ENCODE measurements at places on chromosomes 11 and 22.

- DNase-seq = no peak
Observed at GRCh38 chr11:94790661-94791180, 22.6 kb downstream of the AMOTL1 start.

DNA sequence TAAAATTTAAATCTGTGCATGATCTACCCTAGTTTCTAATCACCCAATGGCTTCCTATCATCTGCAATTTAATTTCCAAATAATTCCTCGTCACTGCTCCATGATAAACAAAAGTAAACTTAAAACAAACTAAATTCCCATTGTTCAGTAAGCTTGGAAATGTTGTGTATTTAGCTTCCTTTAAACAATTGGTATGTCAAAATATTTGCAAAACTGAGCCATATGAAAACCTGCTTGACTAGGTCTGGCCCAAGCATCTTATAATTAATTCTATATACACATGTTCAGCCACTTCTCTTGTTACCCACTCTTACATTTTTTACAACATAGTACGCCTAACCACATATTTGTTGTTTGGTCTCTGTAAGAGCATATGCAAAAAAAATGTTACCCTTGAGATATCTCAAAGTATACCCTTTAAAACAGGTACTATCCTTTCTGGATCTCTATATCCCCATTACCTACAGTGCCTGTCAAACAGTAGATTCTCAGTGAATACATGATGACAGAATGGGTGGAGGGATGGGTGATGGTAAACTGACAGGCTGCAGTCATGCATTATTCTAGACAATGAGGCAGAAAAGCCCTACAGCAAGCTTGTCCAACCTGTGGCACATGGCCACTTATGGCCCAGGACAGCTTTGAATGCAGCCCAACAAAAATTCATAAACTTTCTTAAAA lies 1277.9 kb upstream of the TENM4 start:
- no peak for DNase-seq

- no peak for DNase-seq
Observed at GRCh38 chr11:86663761-86664160, 8.7 kb downstream of the ME3 start.

DNA sequence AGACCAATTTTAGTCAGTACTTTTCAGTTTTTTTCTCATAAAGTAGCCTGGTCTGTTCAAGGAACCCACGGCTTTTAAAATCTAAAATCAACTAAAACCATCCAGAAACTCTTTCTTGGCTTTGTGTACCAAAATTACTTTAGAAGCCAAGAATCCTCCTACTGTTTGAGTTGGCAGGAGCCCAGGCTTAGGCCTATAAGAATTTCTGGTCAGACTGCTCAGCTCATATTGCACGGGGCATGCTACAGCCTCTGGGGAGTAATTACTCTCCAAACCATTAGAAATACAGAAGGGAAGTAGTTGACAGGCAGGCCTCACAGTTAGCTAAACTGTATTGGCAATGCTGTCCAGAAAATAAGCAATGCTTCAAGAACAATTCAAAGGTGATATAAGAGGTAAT lies 1862.9 kb upstream of the RAG2 start:
- DNase-seq = no peak

- DNase-seq = no peak
Observed at GRCh38 chr11:45322111-45322705, 36.1 kb upstream of the SYT13 start.

- DNase-seq = peak; percentile 95
Observed at GRCh38 chr11:67277231-67277961, 11.1 kb downstream of the GRK2 start.

GRCh38 chr11:120538707-120539106 lies 27.2 kb downstream of the GRIK4 start:
- no peak for DNase-seq

GRCh38 chr11:4922304-4922703 lies 1.8 kb downstream of the OR51G1 start:
- DNase-seq = no peak

GRCh38 chr11:116072133-116072532 lies 567.9 kb upstream of the CADM1 start:
- no peak for DNase-seq

DNA sequence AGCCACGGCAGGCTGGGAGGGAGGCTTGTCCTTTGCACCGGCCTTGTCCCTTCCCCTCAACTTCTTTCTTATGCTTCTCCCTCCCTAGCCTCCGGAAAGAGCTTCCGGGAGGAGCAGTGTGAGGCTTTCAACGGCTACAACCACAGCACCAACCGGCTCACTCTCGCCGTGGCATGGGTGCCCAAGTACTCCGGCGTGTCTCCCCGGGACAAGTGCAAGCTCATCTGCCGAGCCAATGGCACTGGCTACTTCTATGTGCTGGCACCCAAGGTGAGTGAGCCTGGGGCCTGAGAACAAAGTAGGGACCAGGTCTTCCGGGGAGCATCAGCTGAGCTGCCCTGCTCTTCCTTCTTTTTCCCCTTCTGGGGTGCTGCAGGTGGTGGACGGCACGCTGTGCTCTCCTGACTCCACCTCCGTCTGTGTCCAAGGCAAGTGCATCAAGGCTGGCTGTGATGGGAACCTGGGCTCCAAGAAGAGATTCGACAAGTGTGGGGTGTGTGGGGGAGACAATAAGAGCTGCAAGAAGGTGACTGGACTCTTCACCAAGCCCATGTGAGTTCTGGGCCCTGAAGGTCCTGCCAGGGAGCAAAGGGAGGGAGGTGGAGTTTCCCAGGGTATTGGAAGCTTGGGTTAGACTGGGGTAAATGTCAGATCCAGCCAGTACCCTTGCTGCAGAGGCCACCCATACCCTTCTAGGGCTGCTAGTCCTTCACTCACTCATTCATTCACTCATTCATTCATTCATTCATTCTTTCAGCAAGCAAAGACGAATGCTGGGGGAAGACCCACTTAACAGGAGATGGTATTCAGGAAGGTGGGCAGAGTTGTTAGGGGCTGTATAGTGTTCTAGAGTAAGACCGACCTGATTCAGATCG lies 22.6 kb downstream of the ADAMTS15 start:
- no peak for DNase-seq

DNA sequence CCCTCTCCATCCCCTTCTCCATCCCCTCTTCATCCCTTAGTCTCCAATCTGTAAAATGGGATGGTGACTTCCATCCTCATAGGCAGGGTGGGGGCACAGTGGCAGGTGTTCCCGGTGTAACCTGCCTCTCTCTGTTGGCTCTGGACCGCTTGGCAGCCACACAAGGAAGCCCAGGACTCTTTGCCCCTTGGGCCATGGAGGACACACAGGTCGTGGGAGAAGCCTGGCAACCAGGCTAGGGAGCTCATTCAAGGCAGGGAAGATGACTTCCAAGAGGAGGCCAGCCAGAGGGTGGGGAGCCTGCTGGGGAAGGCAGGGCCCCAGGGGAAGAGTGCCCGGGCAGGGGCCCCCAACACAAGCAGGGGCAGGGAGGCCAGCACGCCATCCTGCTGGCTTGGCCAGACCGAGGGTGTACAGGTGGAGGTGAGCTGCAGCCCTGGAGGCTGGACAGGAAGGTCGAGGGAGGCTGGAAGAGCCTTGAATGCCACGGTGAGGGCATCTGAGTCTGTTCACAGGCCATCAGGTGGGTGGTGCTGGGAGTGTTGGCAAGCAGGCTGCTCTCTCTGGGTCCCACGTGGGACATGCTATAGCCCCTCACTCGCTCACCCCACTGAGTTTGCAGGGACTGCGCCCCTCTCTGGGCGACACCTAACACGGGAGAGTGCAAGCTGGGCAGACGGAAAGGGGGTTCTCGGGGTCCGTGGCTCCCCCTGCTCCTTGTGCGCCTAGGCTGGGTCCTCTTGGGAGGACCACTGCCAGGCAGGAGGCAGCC lies 15.5 kb upstream of the CTSD start:
- DNase-seq = no peak

DNA sequence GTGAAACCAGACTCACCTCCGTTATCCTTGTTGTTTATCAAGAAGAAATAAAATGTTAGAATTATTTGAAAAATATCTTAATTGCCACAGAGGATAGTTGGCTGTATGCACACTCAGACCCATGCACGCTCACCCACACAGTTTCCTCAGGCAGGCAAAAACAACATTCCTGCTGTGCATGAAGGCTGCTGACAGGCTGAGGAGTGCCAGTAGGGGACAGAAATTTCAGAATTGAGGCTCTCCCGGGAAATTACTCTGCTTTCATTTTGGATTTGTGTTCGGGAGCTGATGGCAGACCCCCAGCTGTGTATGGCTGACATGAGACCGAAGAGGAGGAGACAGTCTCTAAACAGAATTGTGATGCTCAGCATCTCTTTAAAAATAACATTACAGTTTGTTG lies 87.5 kb downstream of the AMOTL1 start:
- no peak for DNase-seq

- DNase-seq = no peak
Observed at GRCh38 chr11:61287338-61287977, 7.7 kb downstream of the VWCE start.

GRCh38 chr11:1654388-1655167 lies 25.0 kb downstream of the KRTAP5-5 start:
- no peak for DNase-seq

- no peak for DNase-seq
Observed at GRCh38 chr11:80727315-80727714, 1286.5 kb upstream of the TENM4 start.

DNA sequence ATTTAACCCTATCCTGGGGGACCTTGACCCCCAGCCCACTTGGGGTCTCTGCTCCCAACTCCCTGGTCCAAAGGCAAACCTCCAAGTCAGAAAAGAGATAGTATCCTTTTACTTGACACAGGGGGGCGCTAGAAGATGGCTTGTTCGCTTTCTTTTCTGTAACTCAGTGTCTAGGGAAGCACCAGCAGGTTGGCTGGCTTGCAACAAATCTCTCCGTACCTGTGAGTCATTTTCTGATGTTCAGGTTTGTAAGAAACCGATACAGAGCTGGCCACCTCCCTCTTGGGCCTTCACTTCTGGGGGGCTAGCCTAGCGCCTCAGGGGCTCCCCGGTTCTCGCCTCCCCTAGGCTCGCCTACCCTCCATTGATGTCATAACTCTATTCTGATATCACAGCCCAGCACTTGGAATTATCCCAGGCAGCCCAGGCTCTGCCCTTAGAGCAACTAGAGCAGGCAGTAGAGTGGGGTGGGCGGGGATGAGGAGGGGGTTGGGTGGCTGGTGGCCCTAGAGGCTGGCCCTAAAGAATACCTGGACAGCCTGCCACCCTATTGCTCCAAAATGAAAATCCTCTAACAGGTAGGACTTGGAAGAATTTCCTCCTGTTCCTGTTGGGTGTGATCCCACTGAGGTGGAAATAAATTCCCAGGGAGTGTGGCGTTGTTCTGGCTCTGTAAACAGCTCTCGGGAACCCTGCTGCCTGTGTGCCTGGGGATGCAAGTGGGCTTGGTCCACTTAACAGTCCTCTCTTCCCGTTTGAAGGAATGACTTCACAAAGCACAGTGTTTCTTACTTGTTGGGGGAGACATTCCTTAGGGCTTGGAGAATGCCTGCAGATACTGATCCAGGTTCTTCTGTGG lies 69.4 kb downstream of the OSBP2 start:
- DNase-seq = peak; percentile 47

DNA sequence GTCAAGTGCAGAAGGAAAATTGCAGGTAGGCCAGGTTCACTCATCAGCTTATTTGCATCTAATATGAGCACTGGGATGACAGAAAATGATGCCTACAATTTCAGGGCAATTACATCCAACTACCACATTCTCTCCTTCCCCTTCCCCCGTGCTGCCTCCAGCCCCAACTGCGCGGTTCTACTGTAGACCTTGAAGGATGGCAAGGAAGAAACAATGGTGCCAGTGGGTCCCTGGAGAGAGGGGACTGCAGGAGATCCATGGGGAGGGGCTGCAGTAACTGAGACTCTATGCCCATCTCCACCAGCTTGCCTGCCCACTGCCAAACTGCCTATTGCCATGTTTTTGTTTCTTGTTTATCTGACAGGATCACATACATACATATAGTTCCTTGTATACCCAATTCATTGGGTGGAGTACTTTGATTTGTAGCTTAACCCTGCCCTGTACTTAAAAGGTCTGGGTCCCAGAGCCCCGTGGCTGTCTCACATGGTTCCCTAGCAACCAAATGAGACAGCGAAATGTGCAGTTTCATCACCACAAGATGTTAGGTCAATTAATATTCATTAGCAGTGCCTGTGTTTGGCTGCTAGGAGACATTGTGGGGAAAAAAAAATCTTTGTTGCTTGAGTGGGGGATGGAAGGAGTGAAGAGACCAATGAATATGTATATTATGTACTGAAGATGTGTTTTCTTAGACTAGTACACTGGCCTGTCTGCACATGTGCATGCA lies 253.5 kb upstream of the PLET1 start:
- DNase-seq = no peak

- DNase-seq = no peak
Observed at GRCh38 chr11:75487365-75487764, 38.4 kb downstream of the GDPD5 start.

- DNase-seq = no peak
Observed at GRCh38 chr11:14240221-14240620, 118.8 kb downstream of the RRAS2 start.

- no peak for DNase-seq
Observed at GRCh38 chr11:99565333-99565732, 544.6 kb downstream of the CNTN5 start.

GRCh38 chr11:76615950-76616349 lies 54.6 kb downstream of the LRRC32 start:
- no peak for DNase-seq

- DNase-seq = peak; percentile 24
Observed at GRCh38 chr11:1486054-1486825, at the start of gene MOB2. Gene MOB2, minus strand, starts transcription at chr11:1486779. Its CDS starts 223 bp downstream, at chr11:1486556.

DNA sequence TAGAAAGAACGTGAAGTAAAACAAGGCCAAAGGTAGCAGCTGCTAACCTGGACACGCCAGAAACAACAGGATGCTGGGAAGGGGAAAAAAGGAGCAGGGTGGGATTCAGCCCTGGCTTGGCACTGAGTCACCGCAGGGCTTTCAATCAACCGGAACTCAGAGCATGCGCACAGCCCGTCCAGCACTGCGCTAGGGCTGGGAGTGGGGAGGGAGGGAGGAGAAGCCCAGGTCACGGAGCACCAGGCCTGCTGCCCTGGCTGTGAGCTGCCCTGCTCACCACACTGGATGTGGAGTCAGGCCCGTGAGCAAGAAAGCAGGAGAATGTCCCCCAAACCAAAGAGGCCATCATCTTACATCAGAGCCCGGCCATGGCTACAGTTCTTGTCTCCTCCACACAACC lies 51.5 kb downstream of the APOL1 start:
- no peak for DNase-seq

- no peak for DNase-seq
Observed at GRCh38 chr11:110763249-110764011, 51.2 kb upstream of the ARHGAP20 start.

DNA sequence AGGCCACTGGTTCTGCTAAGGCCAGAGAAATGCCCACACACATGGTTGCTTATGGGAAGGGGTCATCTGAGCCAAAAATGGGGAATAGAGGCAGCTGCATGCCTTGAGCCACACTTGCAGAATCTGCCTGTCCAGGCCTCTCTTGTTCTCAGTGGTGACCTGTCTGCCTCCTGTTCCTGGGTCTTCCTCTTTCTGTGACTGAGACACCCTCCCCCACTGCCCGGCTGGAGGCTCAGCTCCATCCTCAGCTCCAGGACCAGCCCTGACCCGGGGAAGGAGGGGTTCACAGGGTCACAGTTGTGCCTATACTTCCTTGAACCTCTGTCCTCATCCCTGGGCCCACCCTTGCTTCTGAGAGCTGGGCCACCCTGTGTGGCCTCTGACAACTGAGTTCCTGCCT lies 52.3 kb downstream of the CSF2RB start:
- no peak for DNase-seq

- DNase-seq = no peak
Observed at GRCh38 chr22:22999523-22999922, 70.8 kb upstream of the GNAZ start.

Data from CD4-positive, alpha-beta T cell (primary cell).